ENCODE measurements at places on chromosomes 16 and 17.

GRCh38 chr17:74923538-74924249, 379 bp upstream of the OTOP2 start:
- DNase-seq = peak; percentile 15

- no peak for DNase-seq
Observed at GRCh38 chr16:13342675-13343074, 441.3 kb downstream of the SHISA9 start.

- DNase-seq = no peak
Observed at GRCh38 chr17:74592087-74592990, at the start of gene CD300LD. TSS of gene CD300LD (minus strand) at chr17:74592283. CDS start at chr17:74592202, 81 bp downstream.

DNA sequence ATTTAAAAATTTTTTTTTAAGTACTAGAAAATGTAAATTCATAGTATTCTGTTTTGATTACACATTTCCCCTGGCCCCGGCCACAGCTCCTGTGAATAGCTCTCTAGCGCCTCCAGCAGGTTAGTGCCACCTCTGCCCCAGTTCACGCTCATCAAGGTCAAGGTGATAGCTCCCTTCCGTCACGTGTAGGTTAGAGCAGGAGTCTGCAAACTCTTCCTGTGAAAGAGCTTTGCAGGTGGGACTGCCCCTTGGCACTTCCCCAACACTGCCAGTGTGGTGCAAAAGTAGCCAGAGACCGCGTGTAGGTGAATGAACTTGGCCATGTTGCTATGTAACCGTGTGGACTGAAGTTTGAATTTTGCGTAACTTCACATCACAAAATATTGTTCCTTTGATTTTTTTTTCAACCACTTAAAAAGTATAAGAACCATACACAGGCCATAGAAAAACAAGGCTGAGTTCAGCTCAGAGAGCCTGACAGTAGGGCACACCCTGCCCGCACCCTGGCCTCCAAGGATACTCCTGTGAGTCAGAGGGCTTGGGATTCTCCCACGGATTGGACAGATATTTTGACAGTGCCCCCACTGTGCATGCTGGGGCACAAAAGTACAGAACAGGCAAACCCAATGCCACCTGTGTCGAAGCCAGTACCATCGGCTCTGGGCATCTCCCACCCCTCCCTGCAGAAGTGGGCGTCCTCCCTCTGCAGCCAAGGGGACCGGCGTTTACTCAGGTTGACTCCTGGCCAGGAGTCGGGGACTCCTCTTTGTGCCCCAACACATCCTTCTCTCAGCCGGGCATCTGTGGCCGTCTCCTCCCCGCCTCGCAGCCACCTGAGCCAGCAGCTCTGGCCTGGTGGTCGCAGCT, 92.0 kb upstream of the CHMP6 start:
- DNase-seq = no peak

- no peak for DNase-seq
Observed at GRCh38 chr17:38584350-38584925, 21.3 kb downstream of the SRCIN1 start.

DNA sequence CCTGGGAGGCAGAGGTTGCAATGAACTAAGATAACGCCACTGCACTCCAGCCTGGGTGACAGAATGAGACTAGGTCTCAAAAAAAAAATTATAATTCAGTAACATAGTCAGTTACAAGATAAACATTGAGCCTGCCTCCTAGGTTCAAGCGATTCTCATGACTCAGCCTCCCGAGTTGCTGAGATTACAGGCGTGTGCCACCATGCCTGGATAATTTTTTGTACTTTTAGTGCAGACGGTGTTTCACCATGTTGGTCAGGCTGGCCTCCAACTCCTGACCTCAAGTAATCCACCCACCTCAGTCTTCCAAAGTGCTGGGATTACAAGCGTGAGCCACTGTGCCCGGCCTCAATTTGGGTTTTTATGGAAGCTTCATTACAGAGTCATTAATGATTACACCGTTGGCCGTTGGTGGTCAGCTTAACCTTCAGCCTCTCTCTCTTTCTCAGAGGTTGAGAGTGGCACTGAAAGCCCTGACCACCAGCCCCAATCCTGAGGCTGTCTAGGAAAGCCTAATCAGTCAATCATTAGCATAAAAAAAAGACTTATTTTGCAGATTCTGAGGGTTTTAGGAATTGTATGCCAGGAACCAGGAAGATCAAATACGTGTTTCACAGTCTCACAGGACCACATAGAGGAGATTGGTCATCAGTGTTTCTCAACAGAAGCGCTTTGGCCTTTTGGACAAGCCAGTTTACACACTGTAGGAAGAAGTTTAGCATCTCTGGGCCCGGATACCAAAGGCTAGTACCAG, 1.3 kb upstream of the LRRC37A3 start:
- DNase-seq = no peak

GRCh38 chr17:63772801-63773271, 561 bp downstream of the CCDC47 start:
- no peak for DNase-seq

DNA sequence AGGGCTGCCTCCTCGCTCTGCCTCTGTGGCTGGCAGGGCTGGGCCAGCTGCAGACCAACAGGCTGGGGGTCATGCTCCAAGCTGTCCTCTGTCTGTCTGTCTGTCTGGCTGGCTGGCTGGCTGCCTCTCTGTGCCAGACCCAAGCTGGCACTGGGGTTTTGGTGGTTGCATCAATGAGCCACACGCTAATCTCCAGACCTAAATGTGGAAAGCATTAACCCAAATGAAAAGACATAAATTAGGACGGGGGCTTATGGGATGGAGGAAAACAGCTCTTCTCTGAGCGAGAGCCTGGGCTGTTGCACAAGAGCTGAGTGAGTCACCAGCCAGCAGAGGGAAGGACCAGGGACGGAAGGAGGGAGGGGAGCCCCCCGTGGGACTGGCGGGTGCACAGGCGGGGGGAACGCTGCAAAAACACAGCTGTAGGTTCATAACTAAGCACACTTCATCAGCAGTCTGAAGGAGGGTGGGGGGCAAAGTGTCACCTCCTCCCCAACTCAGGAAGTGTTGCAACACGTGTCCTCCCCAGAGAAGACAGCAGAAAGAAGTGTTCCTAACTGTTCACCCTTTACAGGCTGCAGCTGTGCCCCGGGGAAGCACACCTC, 83.4 kb downstream of the GAS7 start:
- peak; percentile 52 for DNase-seq
